MG63 (cell line): ENCODE measurements at places on chromosomes 4 and X. TPM values are rescaled to one million over a fixed set of nuclear protein-coding genes. Genes with fewer than 3 reads are reported as not detected.

DNA sequence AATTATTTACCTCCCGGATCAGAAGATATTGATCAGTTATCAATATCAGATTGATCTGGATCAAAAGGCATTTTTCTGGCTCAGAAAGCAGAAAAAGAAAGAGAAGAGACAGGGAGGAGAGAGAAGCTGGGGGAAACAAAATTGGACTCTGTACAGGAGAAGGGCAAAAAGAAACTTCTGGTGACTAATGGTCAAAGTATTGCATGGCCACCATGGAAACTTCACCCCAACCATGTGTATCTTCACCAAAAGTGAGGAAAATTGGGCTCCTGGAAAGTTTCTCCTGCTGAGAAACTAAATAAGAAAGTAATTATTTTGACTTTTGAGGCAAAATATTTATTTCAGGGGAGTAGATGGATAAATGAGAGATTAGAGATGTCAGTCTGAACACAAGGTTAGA lies 33.9 kb downstream of the RNF150 start:
- DNase-seq: no peak

DNA sequence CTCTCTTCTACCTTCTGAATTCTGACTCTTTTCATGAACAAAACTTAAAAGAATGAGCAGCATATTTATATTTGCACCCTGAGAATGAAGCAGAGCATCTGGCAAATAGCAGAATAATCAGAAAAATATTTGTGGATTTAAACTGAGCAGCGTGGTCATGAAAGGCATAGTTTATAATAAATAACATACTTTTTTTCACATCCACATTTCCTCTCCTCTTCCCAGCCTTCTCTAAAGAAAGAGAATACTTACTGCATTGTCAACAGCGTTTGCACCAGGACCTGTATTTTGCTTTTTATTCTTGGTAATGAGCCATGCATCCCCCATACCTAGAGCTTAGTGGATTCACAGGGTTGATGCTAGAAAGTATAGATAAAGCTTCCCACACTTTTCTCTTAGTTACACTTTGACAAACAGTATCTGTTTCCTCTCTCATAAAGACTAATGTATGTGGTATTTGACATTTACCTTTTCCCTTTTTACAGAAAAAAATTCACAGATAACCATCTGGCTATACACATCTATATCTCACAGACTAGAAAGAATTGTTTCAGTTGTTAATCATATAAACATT lies 131.5 kb downstream of the PRSS12 start:
- DNase-seq: no peak

DNA sequence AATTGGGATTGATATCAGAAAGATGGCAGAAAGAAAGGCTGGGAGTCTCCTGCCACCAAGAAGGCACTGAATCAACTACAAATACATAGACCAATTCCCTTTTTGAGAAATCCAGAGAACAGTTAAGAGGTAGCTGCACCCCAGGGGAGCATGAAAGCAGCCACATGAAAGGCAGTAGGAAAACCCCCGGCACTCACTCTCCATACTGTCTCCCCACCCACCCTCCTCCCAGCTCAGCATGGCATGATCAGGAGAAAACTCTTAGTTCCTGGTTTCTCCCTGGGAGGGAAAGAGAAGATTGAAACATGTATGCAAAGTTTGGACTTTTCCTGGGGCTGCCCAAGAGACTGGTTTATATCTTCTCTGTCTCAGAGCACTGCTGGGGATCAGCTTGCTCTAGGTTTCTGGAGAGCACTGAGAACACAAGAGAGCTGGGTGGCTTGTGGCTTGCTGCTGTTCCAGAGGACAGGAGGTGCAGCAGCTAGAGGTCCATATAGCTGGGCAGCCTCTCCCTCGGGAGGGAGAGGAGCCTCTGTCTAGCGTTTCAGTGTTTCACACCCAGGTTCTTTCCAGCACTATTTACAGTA lies 305.7 kb downstream of the PDGFC start:
- DNase-seq: no peak

- DNase-seq: peak; percentile 64
Observed at GRCh38 chr4:16225863-16226815, at the start of gene TAPT1. Gene TAPT1, minus strand, starts transcription at chr4:16226471. Its CDS starts 14 bp downstream, at chr4:16226457.

DNA sequence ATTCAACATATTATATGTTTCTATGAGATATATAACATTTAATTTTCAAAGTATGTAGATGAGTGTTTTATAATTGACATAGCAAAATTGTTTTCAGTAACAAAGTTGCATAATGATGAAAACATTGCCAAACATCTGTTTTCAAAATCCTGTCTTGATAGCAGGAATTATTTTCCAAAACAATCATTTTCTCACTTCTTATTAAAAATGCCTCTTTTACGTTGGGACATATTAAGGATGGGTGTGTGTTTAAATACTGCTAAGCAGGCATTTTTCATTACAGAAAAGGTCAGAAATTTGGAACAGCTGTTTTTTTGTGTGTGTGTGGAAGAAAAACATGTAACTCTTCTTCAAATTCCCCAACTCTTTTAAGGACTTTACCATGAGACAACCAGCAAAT lies 452.0 kb downstream of the SPRY1 start:
- no peak for DNase-seq

DNA sequence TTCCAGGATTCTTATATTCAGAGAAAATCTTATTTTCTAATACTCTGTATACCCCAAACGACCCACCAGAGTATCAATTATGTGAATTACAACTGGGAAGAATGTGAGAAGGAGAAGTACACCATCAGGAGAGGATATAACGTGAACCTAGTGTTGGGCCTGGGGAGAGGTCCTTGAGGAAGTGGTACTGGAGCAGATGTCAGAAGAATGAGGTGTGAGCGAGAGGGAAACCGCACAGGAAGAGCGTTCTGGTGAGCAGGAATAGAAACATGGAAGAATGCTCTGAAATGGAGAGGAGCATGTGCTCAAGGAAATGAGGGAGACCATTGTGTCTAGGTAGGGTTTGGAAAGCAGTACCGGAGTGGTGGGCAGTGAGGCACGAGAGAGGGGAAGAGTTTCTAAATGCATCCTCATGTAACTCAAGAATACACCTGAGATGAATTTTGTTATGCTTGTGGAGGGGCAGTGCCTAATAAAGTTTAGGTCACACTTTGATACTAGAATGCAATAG lies 151.6 kb downstream of the GRID2 start:
- DNase-seq: no peak

DNA sequence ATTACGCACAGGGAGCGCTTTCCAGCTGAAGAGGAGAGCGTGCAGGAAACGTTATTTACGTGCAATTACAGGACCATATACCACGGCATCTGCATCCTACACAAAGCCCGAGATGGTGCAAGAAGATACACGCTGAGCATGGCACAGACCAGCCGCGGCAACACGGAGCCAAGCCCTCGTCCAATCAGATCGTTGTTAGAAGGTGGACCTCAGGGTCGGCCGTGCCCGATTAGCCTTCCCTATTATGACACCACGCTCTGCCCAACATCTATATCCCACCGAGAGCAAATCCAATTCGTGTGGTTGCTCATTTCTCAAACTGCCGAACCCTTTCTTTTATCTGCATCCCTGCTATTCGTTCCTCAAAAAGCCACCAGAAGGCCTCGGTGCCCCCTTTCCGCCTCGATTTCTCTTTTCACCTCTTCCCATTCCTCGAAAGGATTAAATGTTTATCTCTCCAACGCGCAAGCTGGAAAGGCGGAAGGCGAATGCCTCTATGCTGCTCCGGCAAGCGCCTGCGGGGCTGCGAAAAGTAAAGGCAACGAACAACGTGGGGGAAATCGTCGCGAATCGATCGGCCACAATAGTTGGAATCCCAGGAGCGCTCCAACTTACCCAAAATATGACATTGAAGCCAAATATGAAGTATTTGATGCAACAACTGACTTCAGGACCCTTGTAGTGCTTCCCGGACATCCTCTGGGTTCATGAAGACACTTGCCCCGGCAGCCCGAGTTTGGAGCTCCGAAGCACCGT lies 702 bp downstream of the TSPAN5 start:
- DNase-seq: peak; percentile 75

DNA sequence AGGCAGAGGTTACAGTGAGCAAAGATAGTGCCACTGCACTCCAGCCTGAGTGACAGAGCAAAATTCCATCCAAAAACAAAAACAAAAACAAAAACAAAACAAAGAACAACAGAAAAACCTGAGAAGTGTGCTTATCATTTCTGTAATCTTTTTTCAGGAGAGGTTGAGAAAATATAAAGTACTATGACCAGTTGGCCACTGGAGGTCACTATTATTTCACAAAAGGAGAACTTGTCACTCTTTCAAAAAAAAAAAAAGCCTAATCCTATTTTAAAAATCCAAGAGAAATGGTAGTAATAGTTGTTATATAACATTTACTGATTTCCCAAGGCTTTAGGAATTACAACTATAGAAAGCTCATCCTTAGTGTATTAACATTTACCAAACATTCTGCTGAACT lies 24.9 kb upstream of the RNF150 start:
- no peak for DNase-seq

GRCh38 chr4:97349468-97350186 lies 793.6 kb downstream of the STPG2 start:
- DNase-seq: no peak

GRCh38 chr4:3269105-3269927 lies 20.4 kb downstream of the MSANTD1 start:
- no peak for DNase-seq

DNA sequence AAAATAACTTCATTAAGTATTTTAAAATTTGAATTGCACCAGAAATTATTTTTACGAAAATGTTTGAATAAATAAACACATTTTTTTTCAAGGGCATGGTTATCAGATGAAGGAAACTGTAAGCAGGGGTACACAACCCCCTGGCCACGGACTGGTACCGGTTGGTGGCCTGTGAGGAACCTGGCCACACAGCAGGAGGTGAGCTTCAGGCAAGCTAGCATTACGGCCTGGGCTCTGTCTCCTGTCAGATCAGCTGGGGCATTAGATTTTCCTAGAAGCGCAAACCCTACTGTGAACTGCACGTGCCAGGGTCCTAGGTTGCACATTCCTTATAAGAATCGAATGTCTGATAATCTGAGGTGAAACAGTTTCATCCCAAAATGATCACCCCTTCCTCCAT lies 1499.7 kb upstream of the AGA start:
- DNase-seq: no peak

- no peak for DNase-seq
Observed at GRCh38 chr4:18390655-18391353, 369.2 kb upstream of the LCORL start.

DNA sequence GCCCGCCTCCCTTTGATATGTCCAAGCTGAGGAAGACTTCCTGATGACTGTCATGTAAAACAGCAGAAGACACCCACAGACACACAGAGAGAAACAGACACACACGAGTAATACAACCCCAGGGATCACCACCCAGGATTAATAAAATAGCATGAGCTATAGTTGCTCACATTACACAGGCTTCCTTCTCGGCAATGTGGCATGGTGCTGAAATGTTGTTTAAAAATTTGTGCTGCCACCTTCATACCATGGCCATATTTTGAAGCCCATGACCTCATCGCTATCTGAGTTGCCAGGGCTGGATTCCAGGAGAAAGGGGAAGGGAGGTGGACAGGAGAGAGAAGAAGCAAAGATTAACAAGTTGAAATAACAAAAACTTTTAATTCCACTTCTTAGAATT lies 111.7 kb downstream of the SYNPO2 start:
- DNase-seq: peak; percentile 19

DNA sequence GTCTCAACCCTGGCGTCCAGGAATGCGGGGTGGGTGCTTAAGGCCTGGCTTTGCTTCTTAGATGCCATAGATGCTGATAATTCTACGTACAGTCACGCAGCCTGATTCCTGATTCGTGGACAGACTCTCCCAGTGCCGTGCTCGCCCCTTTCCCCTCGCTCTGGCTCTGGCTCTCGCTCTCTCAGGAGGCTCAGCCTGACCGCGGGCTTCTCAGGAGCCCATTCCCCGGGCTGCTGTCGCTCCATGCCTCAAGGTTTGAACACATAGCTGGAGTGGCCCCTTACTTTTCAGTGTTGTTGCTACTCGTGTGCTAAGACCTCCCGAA lies 59.2 kb upstream of the ZC4H2 start:
- no peak for DNase-seq

DNA sequence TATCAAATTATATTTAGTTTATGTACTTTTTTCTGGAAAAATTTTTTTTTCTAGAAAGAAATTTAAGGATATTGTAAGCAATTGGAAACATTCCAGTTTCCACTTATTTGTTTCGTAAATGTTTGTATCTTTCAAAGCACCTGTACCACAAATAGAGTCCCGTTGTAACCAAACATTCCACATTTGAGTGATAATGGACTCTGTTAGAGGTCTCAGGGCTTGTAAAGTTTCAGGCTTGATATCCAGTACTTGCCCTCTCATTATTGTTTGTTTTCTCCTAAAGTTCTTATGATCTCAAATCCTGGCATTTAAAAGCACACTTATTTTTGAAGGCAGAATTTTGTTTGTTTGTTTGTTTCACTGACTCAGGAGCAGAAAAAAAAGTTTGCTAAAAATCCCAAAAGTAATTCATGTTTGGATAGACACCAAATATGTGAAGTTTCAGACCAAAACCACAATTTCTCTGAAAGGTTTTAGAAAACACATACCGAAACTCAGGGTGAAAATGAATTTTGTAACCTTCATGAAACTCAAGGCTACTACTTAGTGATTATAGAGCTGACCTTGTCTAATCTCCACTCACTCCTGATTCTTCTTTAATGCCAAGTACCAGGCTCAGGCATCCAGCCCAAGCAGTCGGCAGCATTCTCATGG lies 5.7 kb upstream of the TMEM192 start:
- DNase-seq: no peak

DNA sequence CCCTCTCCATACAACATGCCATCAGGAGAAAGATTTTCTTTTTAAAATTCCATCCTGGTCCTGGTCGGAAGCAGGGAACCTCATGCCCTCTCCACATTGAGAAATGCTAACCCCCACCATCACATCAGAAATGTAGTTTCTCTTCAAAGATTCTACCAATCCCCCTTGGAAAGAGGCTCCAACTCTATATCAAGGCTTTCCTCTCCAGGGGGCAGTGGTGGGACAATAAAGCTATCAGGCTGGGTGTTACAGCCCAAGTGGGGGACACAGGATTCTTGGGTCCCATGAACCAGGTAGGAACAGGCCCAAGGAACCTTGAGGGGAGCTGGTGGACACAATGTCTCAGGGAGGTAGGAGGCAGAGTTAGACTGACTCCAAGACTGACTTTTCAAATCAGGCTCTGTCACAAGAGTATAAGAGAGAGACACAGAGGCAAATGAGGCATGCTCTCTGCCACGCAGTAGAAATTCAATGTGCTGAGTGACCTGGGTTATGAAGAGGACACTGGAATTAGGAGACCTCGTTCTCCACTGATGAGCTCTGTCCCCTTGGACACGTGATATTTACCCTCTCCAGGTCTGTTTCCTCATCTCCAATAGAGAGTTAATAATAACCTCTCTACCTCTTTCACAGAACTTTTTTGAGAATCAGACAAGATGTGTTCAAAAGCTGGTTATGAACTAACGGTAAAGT lies 4.5 kb downstream of the GJB1 start:
- DNase-seq: no peak

DNA sequence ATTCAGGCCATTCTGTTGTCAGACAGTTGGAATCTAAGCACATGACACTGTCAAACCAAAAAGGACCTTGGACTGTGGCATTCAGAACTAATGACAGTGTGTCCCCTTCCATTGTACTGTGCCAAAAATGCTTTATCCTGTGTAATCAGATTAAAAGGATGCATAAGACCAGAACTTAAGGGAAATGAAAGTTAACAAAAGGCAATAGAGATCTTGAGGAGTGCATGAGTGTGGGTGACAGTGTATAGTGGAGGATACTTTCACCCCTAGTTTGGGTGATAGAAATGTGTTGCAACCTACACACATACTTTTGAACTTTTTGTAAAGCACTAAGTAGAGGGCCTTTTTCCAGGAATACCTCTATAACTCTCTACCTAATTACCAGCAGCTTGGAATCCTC lies 4.5 kb downstream of the CYSLTR1 start:
- DNase-seq: no peak

The IL1RAPL1 gene
- total RNA-seq: 0.10 TPM in 1 of 2 replicates, not detected in the other

The ARAP2 gene
- 1.3 and 1.9 TPM in 2 replicates for total RNA-seq

The MAGEA12 gene
- total RNA-seq: not detected in 2 replicates

The PAPSS1 gene
- 12.3 and 12.6 TPM in 2 replicates for total RNA-seq
